ENCODE measurements at places on chromosomes 3 and 15.

DNA sequence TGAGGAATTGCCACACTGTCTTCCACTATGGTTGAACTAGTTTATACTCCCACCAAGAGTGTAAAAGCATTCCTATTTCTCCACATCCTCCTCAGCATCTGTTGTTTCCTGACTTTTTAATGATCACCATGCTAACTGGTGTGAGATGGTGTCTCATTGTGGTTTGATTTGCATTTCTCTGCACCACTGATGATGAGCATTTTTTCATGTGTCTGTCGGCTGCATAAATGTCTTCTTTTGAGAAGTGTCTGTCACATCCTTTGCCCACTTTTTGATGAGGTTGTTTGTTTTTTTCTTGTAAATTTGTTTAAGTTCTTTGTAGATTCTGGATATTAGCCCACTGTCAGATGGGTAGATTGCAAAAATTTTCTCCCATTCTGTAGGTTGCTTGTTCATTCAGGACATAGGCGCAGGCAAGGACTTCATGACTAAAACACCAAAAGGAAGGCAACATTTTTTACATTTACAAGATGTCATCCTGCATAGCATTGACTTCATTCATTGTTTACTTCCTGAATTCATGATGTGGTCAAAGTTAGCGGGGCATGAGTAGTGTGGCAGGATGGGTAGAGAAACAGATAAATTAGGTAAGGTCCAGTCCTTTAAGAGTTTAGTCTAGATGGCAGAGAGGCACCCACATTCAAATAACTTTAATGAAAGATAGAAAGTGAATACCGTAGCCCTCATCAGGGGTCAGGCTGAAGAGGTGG lies 45.1 kb upstream of the LPP start:
- DNase-seq: no peak

DNA sequence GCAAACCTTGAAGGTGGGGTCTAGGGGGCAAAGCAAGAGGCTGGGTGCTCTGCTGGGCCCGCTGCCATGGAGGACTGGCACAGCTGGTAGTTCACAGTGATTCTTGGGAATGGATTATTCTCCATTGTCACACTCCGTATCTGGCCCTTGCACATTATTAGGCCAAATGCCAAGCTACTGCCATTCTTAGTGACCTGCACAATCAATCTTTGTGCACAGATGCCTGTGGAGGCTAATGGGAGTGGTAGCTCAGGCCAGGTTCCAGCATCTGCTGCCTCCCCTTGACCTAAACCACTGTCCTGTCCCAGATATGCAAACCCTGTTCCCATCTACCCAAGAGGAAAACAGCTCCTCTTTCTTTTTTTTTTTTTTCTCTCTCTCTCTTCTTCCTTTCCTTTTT lies 67.5 kb downstream of the TIPARP start:
- DNase-seq: no peak

GRCh38 chr3:192057261-192057660 lies 596.3 kb downstream of the PYDC2 start:
- DNase-seq: no peak

DNA sequence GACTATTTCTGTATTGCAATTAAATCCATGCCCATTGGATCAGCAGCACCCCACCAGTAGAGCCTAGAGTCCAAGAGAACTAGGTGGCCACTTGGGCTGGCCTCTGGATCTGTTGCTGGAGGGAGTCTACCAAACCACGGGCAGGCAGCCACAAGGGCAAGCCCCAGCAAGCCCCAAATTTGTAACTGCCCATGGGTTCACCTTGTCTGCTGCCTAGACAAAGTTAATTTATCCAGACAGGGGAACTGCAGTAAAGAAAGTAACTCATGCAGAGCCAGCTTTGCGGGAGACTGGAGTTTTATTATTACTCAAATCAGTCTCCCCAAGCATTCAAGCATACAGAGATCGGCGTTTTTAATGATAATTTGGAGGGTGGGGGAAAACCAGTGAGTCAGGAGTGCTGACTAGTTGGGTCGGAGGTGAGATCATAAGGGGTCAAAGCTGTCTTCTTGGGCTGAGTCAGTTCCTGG lies 74.0 kb upstream of the TERB2 start:
- no peak for DNase-seq

- DNase-seq: no peak
These were observed 113.0 kb downstream of the SNRPN start for GRCh38 chr15:25067725-25068309.

GRCh38 chr15:56371495-56372147 lies 6.4 kb downstream of the TEX9 start:
- DNase-seq: no peak

DNA sequence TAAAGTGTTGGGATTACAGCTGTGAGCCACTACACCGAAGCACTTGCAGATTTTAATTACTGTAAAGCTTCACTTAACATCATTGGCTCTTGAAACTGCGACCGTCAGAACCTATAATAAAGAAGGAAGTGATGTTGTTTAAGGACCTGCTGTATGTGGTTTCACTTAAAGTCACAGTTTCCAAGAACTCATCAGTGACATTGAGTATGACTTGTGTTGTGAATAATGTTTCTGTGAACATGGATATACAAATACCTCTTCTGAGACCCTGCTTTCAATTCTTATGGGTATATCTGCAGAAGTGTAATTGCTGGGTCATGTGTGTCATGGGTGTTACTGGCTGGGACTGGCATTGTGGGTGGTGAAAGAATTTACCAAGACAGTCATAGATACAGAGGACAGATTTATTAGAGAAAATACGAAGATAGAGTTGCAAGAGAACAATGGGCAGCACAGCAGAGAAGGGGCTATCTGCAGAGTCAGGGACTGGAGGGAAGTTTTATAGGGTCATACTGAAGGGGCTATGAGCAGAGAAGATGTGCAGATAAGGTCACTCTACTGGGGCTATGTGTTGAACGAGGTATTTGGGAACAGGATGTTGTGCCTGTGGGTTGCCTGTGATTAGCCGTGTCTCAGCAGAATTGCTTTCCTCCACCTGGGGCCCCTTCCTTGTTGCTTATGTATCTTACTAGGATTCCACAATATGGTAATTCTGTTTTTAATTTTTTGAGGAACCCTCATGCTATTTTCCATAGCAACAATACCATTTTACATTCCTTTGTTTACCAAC lies 4.5 kb downstream of the NDUFB5 start:
- DNase-seq: no peak

DNA sequence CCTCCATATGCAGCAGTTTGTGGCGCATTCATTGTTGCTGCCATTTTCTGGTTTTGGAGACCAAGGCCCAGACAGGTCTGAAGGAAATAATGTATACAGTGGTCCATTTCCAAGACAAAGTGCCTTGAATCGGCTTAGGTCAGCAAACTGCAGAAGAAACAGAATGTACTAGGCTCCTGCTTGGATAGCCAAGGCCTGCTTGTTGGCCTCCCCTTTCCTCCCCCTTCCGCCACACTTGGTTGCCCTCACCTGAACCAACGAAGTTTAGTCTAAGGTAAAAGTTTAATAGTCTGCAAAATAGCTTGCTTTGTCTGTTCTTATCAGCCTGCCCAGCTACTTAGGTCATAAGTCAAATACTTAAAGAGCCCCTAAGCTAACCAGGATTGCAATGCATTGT lies 12.0 kb upstream of the RTP3 start:
- no peak for DNase-seq

Data from stimulated activated CD8-positive, alpha-beta memory T cell treated with anti-CD3 and anti-CD28 coated beads, Interleukin-15, amount 100 ng/mL, for 4 hours (primary cell).